Activated gamma-delta T cell treated with Interleukin-2 at 50 U/mL for 16 hours (primary cell): ENCODE measurements at places on chromosomes 16 and 17.

DNA sequence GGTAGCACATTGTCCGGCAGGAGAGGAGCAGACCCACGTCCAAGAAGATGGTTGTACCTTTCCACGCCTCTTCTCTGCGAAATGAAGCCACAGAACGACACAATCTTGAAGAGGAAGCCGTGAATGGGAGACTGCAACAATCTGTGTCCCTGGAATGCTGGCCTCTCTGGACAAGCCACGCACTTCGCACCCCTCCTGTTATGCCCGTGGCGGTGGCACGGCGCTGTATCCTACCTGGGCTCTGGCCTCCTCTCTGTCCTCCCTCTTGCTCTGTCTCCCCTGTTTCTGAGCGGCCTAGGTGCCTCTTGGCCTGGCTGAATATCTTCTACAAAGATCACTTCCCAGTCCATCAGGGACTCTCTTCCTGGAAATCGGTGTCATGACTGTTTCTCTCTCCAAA lies 717.8 kb downstream of the KCNJ18 start:
- DNase-seq = no peak

DNA sequence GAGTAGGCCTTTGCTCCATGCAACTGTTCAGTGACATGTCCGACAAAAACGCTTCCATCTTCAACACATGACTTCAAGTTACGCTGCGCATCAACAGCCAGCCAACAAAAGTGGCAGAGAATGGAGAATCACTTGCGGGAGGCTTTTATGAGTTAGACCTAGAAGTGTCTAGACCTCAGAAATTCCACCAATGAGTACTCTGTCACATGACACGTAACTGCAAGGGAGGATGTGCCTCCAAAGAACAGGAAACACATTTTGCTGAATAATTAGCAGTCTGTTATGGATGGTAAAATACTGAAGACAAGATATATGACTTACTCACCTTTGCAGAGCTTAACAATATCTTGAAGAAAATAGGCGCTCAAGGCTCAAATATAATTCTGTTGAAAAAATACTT lies 62.1 kb downstream of the MYO1D start:
- DNase-seq = no peak

DNA sequence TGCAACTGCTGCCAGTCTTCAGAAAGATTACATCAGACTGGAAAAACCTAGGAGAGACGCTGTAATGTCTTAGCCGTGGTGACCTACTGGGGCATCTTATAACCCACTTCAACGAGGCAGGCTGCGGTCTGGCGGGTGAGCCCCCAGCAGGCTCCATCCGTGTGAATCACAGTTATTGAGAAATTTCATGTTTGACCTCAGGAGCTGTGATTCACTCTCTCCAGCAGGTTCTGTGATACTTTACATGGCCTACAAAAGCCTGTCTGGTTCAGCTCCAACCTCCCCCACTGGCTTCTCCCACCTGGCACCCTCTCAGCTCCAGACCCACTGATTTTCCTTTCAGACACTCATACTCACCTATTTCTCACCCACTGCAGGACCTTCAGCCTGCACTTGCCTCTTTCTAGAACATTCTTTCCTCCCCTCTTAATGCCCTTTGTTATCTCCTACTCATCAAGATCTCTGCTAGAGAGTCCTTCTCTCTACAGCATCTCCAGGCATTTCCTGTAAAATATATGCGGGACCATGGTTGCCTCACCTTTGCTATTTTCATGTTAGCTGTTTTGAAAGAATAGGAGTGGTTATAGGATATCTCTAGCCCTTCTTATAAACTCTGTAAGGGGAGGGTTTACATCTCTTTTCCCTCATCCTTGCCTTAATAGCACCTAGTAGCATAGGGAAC lies 227.9 kb downstream of the MAF start:
- DNase-seq = no peak

DNA sequence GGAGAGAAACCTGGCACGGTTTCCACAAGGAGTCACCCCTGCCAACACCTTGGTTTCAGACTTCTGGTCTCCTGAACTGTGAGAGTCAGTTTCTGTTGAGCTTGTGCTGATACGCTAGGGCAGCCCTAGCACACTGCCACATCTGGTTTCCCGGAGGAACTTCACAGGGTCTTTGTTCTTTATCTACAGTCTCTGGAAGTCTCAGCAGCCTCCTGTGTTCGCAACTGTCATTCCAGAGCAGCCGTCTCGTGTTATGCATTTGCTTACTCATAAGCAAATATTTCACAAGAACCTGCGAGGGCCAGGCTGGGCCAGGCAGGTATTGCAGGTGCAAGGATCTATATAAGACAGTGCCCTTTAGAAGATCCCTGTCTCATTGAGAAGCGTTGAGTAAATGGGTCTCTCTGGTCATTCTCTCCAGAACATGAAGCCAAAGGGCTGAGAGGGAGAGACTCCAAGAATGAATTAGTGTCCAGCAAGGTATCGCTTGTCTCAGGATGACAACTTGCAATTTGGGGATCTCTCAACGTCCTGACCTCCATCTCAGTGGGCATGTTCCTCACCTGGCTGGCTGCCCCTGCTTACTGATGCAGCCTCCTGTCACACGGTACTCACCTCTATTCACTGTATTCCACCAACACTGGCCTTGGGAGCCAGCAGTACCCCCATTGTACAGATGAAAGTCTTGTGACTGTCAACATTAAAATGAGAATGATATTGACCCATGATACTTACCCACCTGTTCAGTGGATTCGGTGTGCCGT lies 141.2 kb downstream of the WWOX start:
- no peak for DNase-seq

GRCh38 chr16:57213462-57213861 lies 27.3 kb downstream of the RSPRY1 start:
- DNase-seq = no peak

DNA sequence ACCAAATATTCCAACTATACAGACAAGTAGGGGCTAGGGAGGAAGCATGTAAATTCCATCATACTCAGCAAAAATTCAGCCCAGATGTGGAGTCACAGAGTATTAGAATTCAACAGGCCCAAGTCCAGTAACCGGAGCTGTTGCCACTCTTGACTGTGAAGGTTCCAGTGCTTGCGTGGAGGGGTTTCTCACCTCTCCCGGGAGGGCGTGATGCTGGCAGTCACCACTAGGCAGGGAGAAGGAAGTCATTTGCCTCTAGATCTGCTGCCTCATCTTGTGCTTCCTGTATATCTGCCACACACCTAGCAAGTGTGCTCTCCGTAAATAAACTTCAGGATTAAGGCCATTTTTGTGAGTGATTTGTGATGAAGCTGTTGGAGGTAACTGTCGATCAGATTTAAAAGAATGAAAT lies 1.0 kb upstream of the CKLF start:
- peak; percentile 54 for DNase-seq

- DNase-seq = no peak
Measured at GRCh38 chr17:58324056-58324408, 4.6 kb downstream of the TSPOAP1 start.

GRCh38 chr17:74951680-74952421 lies 16.2 kb downstream of the OTOP3 start:
- no peak for DNase-seq

GRCh38 chr16:28528463-28528867 lies 10.3 kb downstream of the NUPR1 start:
- DNase-seq = no peak

DNA sequence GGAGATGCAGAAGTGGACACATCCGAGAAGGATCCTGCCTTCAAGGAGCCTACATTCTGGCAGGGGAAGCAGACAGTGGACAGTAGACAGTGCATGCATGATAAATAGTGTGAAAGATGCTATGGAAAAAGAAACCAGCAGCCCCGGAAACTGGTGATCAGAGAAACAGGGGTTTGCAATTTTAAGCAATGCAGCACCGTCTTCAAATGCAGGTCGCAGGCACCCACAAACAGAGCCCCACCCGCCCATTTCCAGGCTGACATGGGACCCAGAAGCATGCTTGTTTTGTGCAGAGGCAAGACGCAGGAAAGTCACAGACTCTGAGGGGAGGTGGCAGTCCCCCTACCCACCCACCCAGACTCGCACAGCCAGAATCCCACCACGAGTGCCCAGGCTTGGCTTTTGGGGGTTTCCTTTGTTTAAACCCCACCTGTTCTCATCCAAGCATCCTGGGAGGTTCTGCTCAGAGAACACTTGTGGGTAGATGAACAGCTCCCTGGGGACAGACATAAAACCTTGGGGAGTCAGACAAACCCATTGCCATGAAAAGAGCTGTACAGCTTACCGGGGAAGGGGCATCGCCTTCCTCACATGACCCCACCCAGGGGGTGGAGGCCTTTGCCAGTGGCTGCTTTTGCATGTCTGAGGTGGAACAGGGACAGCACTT lies 114.3 kb downstream of the MGAT5B start:
- DNase-seq = no peak

- DNase-seq = no peak
Measured at GRCh38 chr16:51154271-51155171, 3.5 kb upstream of the SALL1 start.

DNA sequence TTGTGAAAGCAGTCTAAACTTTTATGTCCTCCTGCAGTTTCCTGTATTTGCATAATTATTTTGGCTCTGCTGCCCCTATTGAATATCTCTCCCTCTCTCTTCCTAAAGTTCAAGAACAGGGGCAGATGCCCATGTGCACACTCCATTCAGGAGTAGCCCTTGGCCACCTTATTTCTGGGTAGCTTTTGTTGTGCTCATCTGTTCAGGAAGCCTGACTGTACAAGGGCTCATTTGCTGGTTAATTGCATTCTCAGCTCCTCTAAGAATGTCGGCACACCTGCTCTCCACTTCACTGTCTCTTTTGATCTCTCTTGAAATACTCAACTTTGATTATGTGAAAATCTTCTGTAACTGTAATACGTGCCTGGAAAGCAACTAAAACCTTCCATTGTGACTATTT lies 1378.8 kb upstream of the CDH8 start:
- DNase-seq = no peak

GRCh38 chr16:4572715-4573114 lies 16.6 kb downstream of the C16orf96 start:
- DNase-seq = no peak

- peak; percentile 3 for DNase-seq
Measured at GRCh38 chr16:1792836-1793577, 498 bp downstream of the IGFALS start.

DNA sequence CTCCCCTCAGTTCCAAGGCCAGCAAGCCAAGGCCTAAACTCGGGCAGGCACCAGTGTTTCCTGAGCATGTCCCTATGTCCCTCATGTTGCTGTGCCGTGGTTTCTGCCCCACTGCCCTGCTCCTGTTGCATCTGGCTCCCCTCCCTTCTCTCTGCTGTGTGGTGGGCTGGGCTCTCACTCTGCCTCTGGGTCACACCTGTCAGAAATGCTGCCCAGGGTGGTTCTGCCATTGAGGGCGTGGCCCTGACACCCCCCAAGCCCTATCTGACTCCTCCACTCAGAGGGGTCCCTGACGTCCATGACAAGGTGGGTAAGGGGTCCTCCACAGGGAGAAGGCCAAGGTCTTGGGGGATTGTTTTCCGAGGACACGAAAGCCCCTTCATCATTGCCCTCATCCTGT lies 9.2 kb upstream of the ITGA3 start:
- no peak for DNase-seq

- no peak for DNase-seq
Measured at GRCh38 chr17:40179923-40180659, 2.8 kb downstream of the RAPGEFL1 start.

- DNase-seq = no peak
Measured at GRCh38 chr17:6046431-6046830, 23.7 kb upstream of the WSCD1 start.

- DNase-seq = no peak
Measured at GRCh38 chr17:45985447-45985846, 13.6 kb upstream of the STH start.

DNA sequence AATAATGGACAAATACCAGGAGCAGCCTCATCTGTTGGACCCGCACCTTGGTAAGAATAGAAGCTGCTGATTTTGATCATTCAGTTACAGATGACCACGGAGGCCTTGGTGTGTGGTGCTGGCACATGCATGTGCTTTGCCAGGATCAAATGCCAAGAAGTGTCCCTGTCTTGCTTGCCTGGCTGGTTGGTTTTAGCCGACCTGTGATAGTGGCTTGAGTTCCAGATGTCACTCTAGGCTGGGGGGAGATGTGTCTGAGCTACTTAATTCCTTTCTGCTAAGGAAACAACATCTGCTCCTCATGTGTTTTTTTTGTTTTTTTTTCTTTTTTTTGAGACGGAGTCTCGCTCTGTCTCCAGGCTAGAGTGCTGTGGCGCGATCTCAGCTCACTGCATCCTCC lies 4.3 kb downstream of the TBCD start:
- no peak for DNase-seq

DNA sequence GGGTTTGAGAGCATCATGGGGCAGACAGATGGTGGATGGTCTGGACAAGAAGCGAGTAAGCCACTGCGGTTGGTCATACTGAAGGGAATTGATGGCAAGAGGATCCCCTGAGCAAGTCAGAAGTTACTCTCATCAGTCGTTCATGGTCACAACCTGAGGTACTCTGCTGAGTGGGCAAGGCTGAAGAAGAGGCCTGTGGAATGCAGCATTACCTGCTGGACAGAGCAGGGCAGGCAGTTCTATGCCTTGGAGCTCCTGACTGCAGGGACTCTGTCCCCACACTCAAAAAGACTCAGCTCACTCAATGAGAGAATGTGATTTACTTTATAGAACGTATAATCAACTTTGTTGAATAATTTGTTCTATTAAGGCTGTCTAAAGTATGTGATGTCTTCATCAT lies 28.3 kb downstream of the ALDH3A2 start:
- no peak for DNase-seq

DNA sequence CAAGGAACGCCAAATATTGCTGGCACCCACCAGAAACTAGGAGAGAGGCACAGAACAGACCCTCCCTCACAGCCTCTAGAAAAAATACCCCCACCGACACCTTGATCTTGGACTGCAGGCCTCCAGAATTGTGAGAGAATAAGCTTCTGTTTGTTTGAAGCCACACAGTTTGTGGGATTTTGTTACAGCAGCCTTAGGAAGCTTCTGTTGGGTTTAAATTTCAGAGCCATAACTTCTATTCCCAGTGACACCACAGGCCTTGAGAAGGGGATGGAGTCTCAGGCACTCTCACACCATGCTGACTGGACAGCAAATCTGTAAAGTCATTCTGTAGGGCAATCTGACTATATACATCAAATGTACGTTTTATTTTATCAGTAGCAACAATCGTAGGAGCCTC lies 38.6 kb downstream of the RNF112 start:
- DNase-seq = no peak

DNA sequence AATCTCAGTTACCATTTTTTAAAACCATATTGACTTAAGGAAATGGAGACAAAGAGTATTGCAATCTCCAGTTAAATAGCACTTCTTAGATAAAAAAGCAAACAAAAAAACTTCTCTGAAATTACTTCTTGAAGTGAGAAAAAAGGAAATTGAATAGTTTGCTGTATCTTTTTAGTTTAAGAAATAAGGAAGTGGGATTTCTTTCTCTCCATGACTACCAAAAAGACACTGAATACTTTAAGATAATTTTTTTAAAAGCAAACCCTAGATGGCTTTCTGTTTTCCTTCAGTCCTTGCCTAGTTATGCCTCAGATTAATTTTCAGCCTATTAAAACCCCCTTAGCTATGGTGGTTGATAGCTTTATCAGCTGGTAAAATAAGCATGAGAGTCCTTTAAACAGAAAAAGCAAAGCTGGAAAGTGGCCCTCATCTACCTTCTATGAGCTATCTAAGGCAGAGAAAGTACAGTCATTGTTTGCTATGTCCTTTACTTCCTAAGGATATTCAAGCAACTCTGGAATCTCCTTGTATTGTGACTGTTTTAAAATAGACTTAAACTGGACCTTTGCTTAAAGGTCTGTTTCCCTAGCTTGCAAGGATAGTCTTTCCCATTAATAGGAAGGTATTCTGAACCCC lies 28.6 kb downstream of the TPPP3 start:
- no peak for DNase-seq
